SJSA1 (cell line): ENCODE measurements at places on chromosomes 5 and 9. TPM values are rescaled to one million over a fixed set of nuclear protein-coding genes. Genes with fewer than 3 reads are reported as not detected.
A peak's percentile ranks its signal among the peaks of the same experiment; 100 is the strongest.

MZB1 gene
- total RNA-seq, result not detected in 2 replicates

IFNA2 gene
- not detected in 2 replicates for total RNA-seq

DNA sequence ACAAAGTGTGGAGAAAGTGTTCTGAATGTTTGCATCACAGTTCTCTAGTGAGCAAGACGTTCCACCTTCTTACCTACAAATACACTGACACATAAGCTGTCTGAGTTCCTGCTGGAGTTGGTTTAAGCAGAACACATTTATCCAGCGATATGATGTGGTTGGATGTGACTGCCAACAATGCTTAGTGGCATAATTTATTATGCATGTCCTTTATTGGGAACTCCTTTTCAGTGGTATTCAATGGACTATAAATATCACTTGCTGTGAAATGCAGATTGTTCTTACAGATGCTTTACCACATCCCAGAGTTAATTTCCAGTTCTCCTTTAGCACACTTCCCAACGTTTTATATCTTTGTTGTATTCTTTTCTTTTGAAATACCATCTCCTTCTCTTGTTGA lies 222.2 kb downstream of the LURAP1L start:
- DNase-seq, result no peak

SLC2A6 gene
- total RNA-seq, result 22.6 and 25.0 TPM in 2 replicates

RNF130 gene
- 0.61 TPM in 1 of 2 replicates, not detected in the other for total RNA-seq

ANKRD31 gene
- total RNA-seq, result not detected in 2 replicates

DNA sequence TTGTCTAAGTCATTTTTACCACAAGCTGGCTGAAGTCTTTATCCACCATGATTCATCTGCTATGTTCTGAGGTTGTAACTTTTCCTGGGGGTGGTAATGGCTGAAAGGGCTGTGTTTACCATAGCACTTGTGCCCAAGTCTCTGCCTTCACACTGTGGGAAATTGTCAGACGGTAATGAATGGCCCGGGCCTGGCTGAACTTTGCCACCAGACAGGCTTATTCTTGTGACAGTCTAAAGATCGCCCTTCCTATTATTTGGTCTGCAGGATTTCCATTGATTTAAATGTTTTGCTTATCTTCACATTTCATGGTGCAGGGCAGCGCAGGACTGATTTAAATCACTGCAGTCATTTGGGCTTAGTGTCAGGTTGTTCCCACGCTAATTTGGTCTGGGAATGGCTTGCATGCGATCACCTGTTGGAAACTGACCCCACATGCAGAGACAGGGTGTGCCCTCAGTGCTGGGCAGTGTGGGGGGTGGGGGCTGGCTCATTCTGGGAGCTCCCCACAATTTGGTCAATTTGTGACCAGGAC lies 109.3 kb upstream of the ICE1 start:
- DNase-seq, result no peak

DNA sequence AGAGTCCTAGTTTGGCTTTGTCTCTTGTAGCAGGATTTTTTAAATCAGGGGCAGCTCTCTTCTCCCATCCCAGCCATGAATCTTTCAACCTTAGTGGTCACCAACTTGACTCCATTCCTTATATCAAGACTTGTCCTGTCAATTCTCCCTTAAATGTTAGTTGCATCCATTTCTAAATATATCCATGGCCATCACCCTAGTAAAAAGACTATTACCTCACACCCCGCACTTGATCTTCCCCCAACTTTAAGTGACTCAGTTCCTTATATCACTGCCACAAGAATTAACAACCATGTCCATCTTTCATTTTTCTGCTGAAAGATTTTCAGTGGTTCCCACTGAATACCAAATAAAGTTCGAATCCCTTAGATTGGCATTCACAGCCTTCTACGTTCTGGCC lies 67.0 kb downstream of the STX17 start:
- no peak for DNase-seq

DNA sequence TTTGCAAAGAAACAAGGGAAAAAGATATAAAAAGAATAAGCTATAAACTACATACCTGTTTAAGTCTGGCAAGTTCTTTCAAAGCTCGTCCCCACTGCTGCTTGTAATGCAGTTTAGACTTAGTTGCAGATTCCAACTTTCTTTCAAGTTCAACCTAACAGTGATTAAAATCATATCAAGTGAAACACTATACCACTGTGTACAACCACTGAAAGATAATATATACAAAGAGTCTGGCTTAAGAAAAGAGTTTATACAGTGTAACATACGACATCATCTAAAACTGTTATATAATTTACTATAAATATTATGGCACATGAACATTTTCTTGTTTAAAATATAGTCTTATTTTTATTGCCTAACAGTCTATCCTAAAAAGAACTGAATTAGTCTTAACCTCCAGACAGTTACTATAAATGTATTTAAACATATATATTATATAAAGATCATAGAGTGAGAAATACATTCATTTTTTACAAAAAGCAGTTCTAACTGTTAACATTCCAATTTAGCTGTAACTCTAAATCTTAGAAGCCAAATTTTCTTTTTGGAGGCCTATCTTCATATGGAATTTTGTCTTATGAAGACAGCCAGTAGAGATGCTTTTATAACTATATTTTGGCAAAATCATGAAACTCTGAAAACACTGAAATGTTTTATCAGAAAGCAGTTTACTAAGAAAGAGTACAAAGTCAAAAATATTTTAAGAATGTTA lies 58.6 kb downstream of the CEP120 start:
- no peak for DNase-seq

DNA sequence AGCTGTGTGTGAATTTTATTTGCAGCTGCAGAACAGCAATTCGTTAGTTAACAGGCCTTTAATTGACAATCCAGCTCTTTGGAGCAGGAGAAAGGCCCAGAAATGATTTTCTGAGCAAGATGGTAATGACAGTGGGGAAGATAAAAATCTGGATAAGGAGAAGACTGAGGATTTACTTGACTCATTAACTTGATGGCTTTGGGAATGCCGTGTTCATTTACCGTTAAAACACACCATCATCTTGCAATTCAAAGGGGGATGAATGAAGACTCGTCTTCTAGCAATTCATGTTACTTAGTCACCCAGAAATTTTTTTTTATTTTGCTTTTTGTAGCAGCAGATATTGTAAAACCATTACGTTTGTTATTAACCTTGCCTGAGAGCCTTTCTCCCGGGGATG lies 52.0 kb downstream of the PTTG1 start:
- DNase-seq, result no peak

- no peak for DNase-seq
Measured at GRCh38 chr5:92769978-92770377, 811.0 kb downstream of the NR2F1-AS1 start.

DNA sequence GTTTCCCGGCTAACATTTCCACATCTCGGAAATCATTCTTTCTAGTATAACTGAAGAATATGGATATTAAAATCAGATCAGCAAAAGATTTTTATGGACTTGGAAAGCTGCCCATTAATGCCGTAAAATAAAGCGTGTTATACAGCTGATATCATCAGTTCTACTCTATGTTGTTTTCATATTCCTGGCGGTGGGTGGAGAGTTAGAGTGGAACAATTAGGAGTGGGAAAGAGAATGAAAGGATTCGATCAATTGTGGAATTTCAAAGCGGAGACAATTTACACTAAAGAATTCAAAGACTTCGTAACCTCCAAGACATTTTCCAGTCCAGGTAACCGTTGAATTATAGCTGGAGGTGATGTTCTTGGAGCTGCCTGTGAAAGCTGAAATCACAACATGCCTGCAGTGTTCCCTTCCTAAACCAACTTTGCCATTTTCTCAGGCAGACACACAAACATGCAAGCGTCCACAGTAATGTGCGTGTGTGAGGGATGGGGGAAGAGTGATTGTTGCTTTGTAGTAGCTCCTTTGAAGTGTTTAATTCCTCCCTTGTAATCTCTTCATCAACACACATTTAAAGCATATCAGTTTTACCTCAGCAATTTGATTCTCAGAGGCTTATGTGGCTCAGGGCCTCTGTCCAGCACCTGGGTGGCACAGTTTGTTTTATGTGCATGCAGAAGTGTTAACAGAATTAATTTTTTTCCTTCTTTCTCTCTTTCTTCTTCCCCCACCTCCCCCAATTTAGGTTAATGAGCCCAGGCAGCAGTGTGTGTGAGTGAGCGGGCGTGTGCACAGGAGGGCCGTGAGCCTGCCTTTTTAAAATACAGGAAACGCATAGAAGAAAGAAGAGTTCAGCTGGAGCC lies 544.1 kb downstream of the RAB3C start:
- DNase-seq, result no peak

GRCh38 chr5:124054564-124054963 lies 542.6 kb downstream of the CSNK1G3 start:
- DNase-seq, result no peak

- no peak for DNase-seq
Measured at GRCh38 chr9:69380301-69380700, 55.3 kb downstream of the ENTREP1 start.

CCNH gene
- 69.4 and 141 TPM in 2 replicates for total RNA-seq

DAPK1 gene
- 84.9 and 103 TPM in 2 replicates for total RNA-seq

DNA sequence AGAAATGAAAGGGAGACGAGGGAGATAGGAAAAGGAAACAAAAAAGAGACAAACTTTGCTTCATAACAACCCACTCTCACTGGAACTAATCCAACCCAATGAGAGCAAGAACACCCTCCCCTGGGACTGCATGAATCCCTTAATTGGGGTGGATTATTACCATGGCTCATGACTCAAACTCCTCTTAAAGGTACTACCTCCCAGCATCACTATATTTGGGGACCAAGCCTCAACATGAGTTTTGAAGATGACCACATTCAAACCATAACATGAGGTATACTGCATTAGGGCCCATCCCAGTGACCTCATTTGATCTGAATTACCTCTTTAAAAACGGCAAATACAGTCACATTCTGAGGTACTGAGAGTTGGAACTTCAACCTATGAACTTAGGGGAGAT lies 8.0 kb downstream of the MTAP start:
- DNase-seq, result no peak

GRCh38 chr5:9196403-9197227 lies 349.3 kb downstream of the SEMA5A start:
- no peak for DNase-seq

GRCh38 chr5:41067714-41068568 lies 3.2 kb downstream of the MROH2B start:
- no peak for DNase-seq

SLC25A2 gene
- 0.11 and 0.75 TPM in 2 replicates for total RNA-seq

SPOCK1 gene
- 0.95 TPM in 1 of 2 replicates, not detected in the other for total RNA-seq

- no peak for DNase-seq
Measured at GRCh38 chr9:89445801-89446251, 52.1 kb downstream of the SEMA4D start.

- DNase-seq, result peak; percentile 87
Measured at GRCh38 chr9:115591584-115591984, 473.6 kb upstream of the TNC start.

GRCh38 chr5:134088291-134088690 lies 26.2 kb upstream of the TCF7 start:
- DNase-seq, result no peak

IL33 gene
- total RNA-seq, result not detected in 2 replicates

GRCh38 chr5:176845392-176845713 lies 35.0 kb downstream of the UNC5A start:
- no peak for DNase-seq

ANKS6 gene
- 8.4 and 9.6 TPM in 2 replicates for total RNA-seq

GRCh38 chr5:1167361-1167727 lies 34.1 kb upstream of the SLC6A19 start:
- no peak for DNase-seq

C5orf46 gene
- total RNA-seq, result 4.3 TPM in 1 of 2 replicates, not detected in the other

- no peak for DNase-seq
Measured at GRCh38 chr5:3355126-3355525, 240.5 kb upstream of the IRX1 start.

DNA sequence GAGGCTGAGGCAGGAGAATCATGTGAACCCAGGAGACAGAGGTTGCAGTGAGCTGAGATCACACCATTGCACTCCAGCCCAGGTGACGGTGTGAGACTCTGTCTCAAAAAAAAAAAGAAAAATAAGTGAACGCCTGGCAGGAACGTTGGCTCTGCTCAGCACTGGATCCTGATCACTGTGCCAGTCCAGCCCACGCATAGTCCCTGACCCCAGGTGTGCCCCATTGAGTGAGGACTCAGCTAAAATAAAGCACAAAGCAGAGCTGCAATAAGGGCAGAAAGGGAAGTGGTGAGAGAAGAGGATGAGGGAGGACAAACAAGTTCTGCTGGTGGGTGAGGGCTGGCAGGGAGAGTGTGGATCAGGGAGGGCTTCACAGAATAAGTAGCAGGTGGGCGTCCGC lies 4.3 kb downstream of the GRHPR start:
- no peak for DNase-seq

DNA sequence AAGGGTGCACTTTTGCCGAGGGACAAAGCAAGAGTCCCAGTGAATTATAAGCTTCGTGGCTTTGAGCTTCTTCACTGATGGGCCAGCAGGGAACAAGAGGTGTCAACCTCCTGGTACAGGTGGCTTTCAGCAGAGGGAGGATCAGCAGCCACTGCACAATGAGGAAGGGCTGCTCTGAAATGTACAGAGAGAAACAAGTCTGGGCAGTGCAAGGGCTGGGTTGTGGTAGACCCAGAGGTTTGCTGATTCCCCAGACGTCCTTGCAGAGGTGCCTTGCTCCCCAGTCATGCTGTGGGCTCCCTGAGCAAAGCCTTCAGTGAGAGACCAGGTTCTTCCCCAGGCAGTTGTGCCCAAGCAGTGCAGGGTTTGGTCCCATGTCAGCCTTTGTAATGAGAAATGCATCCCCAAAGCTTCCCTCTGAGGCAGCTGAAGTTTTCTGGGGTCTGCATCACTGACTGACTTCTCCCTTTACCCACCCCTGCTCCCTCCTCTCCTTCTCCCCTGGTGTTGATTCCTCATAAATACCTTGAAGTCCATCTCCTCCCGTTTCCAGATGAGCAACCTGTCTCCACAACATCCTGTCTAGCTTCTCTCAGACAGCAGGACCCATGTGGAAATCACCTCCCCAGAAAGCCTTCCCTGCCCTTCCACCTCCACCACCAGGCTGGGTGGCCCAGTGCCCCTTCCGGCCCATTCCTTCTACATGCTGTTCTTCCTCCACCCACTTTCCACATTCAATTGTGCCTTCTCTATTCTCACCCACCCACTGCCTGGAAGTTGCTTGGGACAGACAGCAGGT lies 599.6 kb upstream of the ADAMTS16 start:
- no peak for DNase-seq

GRCh38 chr9:134325813-134326723 lies at the start of gene RXRA:
Gene RXRA, plus strand, starts transcription at chr9:134326455. Its CDS starts 177 bp downstream, at chr9:134326632.
- DNase-seq, result peak; percentile 61

DNA sequence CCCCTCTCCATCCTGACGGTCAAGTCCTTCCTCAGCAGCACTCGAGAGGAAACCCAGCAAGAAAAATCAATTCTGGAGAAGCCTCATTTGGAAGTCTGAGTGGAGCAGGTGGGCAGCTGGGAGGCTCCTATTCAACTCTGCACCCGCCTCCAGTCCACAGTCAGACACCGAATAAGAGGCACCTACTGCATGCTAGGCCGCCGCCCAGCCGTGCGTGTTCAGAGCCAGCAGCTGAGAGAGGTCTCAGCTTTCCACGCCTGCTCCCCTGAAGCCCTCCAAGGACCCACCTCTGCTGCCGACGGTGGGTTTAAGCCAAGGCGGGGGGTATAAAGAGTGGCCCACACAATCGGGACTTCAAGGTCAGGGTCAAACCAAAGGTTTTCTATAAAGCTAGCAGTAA lies 41.9 kb downstream of the VAV2 start:
- DNase-seq, result no peak

DNA sequence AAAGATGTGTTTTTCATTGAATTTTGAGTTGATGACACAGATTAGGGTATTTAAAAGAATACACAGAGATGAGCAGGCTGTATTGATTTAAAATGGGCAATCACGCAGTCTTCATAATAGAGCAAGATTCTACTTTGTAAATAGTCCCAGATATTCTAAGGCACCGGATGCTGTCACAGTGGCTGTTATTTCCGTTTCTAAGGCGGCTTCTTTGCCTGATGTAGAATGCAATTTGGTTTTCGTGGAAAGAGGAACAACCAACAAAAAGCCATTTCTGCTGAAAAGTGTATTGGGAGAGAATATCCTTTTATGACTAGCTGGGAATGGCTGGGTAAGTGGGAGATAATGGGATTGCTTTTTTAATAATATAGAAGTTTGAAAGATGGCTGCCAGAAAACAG lies 17.5 kb downstream of the PRKACG start:
- no peak for DNase-seq
